KBM-7 (cell line): ENCODE measurements at places on chromosomes 12 and 14.

GRCh38 chr12:101570047-101570446 lies 24.7 kb upstream of the MYBPC1 start:
- DNase-seq = peak; percentile 22

- DNase-seq = no peak
These were observed 89.6 kb downstream of the DAAM1 start for GRCh38 chr14:59278111-59278510.

DNA sequence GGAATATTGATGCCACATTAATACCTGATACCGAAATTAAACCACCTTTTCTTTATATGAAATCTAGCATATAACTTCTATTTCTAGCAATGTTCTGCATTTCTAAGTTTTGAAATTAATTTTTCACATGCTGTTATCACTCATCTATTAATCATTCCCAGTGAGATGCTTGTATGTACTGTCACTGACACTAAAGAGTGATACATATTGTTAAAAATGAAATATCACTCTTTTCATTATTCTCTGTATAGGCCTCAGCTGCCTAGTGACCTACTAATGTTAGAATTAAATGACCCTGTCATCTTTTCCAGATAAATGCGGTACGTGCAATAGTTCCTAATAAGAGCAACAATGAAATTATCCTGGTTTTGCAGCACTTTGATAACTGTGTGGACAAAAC lies 49.7 kb upstream of the KCNH3 start:
- DNase-seq = no peak

- no peak for DNase-seq
These were observed 118.5 kb upstream of the C14orf180 start for GRCh38 chr14:104460791-104461651.

DNA sequence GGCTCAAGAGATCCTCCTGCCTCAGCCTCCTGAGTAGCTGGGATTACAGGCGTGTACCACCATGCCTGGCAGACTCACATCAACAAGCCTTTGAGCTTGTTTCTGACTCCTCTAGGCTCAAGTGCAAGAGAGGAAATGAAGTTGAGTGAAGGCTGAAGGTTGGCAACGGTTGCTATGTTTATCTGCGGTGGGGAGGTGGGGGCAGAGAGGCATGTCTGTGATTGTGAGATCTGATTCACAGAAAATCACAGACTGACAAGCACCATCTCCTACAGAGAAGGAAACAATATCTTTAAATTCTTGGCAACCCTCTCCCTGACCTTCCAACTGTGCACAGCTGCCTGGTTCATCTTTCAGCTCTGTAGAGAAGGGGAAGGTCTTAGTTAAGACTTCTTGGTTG lies 22.1 kb upstream of the NINJ2 start:
- peak; percentile 94 for DNase-seq

DNA sequence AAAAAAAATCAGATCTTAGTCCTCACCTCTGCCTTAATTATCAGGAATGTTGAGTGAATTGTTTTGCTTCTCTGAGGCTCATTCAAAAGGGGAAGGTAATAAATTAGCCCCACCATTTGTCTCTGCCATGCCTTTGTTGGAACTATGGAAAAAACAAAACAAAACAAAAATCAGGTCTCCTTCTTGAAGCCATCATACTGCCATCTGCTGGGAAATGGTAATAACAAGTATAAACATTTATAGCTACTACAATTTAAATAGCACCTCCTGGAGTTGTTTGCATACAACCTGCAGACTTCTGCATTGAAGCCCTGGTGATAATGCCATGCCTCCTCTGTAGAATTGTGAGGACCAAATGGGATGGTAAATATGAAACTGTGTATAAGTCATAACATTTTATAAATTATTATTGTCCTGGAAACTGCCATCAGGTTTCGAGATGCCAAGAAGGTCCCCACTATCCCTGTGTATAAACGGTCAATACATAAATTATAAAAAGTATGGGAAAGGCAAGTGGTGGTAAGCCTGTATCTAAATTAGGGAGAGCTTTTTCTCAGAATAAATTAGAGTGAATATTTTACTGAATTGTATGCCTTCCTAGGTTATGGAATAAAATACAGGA lies 87.2 kb upstream of the FGD4 start:
- DNase-seq = peak; percentile 73

DNA sequence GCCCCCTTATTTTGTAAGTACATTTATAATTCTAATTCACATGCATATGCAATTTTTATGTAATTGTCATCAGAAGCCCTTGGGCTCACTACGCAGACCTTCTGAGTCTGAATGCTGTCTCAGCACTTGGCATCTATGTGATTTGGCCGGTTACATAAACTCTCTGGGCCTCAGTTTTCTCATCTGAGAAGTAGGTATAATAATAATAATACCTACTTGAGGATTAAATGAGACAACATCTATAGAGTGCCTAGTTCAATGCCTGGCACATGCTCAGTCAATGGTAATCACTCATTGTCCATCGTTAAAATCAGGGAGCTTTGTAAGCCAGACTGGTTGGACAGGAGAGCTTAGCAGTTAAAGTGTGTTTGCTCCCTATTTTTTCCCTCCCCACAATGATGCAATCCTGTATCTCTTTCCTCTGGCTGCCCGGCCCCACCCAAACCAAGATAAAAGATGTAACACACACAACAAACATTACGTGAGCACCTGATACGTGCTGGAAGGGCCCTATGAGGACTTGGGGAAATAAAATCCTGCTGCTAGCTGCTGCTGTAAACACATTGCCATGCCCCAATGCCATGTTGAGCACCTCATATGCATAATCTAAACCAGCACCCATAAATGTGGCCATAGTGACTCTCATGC lies 235.0 kb downstream of the CRADD start:
- no peak for DNase-seq

GRCh38 chr14:100394886-100395672 lies 71.9 kb downstream of the SLC25A47 start:
- DNase-seq = no peak

DNA sequence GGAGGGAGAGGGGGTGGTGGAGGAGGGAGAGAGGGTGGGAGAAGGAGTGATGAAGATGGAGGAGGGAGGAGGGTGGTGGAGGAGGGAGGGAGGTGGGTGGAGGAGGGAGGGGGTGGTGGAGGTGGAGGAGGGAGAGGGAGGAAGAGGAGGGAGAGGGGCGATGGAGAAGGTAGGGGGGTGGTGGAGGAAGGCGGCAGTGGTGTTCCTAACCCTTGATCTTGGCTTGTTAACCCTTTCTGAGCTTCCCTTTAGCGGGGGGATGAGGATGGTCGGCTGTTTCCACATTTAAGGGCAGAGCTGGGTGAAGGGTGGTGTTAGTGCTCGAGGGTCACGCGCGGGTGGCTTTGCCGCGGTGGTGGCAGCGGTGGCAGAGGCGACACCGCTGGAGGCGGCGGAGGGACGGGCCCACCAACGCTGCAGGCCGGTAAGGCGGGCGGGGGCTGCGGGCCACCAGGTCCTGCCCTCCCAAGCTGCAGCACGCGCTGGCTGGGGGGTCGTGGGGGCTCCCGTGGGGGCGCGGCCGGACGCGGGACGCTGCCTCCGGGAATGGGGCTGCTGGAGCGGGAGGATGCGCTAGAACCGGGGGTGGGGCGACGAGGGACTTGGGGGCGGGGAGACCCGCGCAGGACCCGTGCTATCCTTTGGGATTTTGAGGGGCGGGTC lies 156.3 kb downstream of the PTPN11 start:
- no peak for DNase-seq

DNA sequence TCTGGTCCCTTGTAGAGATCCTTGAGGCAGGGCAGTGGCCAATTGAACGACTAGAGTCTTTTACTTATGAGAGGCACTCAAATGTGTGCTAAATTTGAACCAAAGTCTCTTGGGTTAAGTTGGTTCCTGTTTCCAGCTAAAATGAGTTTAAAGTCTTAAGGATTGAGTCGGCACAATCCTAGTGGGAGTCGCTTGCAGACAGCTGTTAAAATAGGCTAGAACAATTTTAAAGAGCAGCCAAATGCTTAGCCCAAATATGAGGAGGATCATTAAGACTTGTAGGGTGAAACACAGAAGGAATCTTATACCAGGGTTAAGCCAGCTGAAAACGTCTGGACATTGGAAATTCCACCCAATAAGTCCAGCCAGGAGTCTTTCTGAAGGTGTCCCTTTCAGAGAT lies 216.1 kb downstream of the NUBPL start:
- DNase-seq = no peak
